ENCODE measurements at places on chromosomes 13 and 19.
A peak's percentile ranks its signal among the peaks of the same experiment; 100 is the strongest.

DNA sequence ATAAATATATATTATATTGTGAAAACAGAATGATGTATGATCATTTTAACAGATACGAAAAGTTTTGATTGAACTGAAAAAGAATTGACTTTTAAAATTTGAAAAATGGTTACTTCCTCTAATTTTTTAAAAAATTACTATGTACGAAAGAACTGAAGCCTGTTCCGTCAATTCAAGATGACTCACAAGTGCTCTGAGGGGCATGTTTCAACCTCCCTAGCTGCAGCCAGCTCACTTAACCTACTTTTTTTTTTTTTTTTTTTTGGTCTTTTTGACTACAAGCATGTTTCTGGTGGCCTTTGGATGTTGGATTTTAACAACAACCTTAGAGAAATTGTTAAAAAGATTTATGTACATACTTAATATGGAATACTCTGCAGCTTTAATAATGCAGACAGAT is 1139.3 kb downstream of the DIAPH3 start:
- DNase-seq: no peak

GRCh38 chr19:31513841-31514240 is 164.6 kb upstream of the TSHZ3 start:
- DNase-seq: no peak

- DNase-seq: peak; percentile 30
Observed at GRCh38 chr19:29277102-29277501, 64.2 kb upstream of the UQCRFS1 start.

DNA sequence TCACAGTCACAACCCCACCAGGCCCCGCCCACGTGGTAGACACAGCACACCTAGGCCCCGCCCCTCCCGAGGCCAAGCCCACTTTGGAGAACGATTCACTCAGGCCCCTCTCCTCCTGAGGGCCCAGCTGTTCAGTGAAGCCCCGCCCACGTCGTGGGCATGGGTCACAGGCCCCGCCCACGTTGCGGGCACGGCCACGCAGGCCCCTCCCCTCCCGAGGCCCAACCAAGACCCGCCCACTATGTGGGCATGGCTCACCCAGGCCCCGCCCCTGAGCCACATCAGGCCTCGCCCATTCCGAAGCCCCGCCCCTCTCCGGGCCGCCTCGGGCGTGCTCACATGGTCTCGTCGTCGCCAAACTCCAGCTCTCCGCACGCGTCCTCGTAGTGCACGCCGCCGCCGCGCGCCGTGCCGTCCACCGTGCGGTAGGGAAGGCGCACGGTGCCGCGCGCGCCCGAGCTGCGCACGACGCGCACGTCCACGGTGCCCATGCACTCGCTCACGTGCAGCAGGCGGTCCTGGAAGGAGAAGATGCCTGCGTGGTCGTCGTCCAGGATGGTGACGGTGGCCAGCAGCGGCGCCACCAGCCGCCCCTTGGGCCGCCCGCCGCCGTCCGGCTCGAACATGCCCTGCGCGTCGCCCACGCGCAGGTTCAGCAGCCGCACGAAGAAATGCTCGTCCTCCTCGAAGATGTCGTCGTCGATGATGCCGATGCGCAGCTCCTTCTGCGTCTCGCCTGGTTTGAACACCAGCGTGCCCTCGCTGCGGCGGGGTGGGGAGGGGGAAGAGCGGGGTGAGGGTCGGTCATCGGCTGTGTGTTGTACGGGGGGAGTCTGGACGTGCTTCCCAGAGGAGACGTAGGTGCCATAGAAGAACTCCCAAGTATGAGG is 24.0 kb downstream of the SLC8A2 start:
- peak; percentile 49 for DNase-seq

DNA sequence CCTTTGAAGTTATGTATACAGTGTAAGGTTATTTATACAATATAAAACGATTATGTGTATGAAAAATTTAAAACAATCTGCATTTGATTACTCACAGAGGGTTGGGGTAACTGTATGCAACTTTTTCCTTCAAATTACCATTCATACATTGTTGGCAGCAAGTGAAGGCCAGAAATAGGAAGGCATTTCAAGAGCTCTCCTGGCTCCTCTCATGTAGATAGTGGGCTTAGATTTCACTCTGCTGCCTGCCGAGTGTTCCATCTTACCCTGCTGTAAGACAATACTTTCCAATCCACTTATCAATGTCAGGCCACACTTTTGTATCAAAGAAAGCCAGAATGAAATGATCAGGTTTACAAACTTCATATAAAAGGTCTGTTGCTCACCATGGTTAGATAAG is 245.2 kb downstream of the DNAJC15 start:
- DNase-seq: no peak
